Ovary (tissue), 10 donors: ENCODE measurements at places on chromosomes 7 and 10.
A peak's percentile ranks its signal among the peaks of the same experiment; 100 is the strongest.

DNA sequence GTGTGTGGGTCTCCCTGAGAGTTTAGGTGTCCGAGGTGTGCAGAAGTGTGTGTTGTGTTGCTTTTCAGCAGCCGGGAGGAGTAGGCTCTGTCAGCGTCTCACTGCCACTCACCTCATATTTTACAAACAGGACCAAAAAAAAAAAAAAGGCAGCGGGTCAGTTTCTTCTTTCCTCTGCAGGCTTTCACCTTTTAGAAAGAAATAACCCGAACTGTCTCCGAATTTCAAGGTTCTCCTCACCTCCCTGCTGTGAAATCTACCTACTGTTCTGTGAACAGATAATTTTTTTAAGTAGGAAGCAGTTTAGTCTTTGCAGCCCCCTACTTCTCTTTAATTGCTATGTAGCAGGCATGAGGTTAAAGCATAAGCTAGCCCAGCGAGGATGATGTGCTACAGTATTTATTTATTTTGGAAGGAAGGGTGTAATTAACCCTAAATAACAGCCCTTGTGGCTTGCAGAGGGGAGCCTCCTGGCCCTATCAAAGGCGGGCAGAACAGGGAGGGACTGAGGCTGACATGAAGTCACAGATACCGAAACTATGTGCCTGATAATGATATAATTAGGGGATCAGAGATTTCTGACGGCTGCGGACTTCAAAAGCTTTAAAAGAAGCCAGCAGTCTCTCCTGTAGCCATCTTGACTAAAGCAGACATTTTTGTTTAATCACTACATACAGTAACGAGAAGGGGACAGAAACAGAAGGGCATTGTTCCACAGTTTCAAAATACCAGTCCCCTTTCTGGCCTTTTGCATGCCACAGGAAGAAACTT, 1.6 kb downstream of the BAMBI start:
- peaks cover 2% of the 10 kb centered on the region for H3K4me1 ChIP-seq
- no peak overlapping the region for H3K27ac ChIP-seq
- no peaks in the 10 kb centered on the region for H3K27me3 ChIP-seq
- DNase-seq, result no peak
- peak overlapping the region; percentile 88 for H3K4me3 ChIP-seq

GRCh38 chr10:117461766-117462423, 80.7 kb upstream of the EMX2 start:
- H3K4me3 ChIP-seq, result no peak overlapping the region
- H3K4me1 ChIP-seq, result no peaks in the 10 kb centered on the region
- no peaks in the 10 kb centered on the region for H3K36me3 ChIP-seq
- no peak overlapping the region for H3K27ac ChIP-seq

DNA sequence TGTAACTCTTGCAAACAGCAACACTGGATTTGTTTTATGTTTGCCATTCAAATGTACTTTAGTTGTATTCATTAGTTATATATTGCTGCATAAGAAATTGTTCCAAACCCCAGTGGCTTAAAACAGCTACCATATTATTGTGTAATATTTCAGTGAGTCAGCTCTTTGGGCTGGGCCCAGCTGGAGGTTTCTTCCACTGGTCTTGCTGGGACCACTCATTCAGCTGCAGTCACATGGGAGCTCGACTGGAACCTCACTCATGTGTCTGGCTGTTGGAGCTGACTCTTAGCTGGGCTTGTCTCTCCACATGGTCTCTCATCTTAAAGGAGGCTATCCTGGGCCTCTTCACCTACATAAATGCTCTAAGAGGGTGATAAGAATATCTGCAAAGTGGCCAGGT, 23.2 kb upstream of the PIP4K2A start:
- H3K4me3 ChIP-seq, result no peak overlapping the region
- H3K27me3 ChIP-seq, result no peaks in the 10 kb centered on the region
- H3K36me3 ChIP-seq, result no peaks in the 10 kb centered on the region
- H3K4me1 ChIP-seq, result no peaks in the 10 kb centered on the region

DNA sequence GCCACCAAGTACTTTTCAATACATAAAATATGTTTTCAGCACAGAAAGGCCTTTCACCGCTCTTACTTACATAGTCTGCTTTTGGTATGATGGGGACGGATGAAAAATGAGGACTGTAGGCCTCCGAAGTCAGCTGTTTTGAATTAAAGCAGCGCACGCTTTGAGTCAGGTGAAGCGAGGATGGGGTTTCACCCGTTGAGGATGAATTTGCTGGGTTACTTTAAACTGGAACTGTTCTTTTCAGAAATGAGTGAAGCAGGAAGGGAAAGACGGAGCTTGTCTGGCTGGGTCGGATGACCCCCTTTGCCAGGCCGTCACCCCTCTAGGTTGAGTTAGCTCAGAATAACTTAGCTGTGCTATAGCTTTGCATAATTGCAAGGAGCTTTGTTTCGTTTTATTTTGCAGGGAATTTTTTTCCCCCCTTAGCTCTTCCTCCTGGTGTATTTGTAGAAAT, 40.0 kb downstream of the CUX1 start:
- H3K4me1 ChIP-seq, result peaks cover 11% of the 10 kb centered on the region
- H3K27ac ChIP-seq, result peak overlapping the region; percentile 79
- no peaks in the 10 kb centered on the region for H3K36me3 ChIP-seq
- no peak for DNase-seq
- H3K27me3 ChIP-seq, result no peaks in the 10 kb centered on the region

DNA sequence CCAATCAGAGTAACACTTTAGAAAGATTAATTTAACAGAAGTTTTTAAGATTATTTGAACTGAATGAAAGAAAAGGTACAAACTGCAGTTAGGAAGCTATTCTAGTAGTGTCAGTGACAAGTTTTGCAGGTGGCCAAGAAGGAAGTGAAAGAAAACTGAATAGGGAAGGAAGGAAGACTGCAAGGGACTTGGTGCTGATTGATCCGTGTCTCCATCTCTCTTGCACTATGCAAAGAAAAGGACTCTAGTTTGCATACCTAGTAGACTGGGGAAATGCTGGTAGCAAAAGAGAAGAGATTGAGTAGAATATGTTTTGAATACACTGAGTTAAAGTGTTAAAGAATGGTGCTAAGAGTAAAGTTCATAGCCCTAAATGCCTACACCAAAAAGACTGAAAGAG, 33.0 kb downstream of the OR6V1 start:
- H3K27ac ChIP-seq, result no peak overlapping the region
- H3K4me3 ChIP-seq, result no peak overlapping the region
- no peaks in the 10 kb centered on the region for H3K27me3 ChIP-seq
- no peaks in the 10 kb centered on the region for H3K36me3 ChIP-seq
- no peaks in the 10 kb centered on the region for H3K4me1 ChIP-seq

GRCh38 chr10:72272689-72273409, 875 bp upstream of the DDIT4 start:
- no peaks in the 10 kb centered on the region for H3K36me3 ChIP-seq
- peak; percentile 90 for DNase-seq
- H3K4me1 ChIP-seq, result peaks cover 6% of the 10 kb centered on the region

- peaks cover 4% of the 10 kb centered on the region for H3K4me1 ChIP-seq
- no peaks in the 10 kb centered on the region for H3K27me3 ChIP-seq
- no peak for DNase-seq
These were observed 43.3 kb downstream of the SLC16A9 start for GRCh38 chr10:59666310-59666709.
